ENCODE measurements at places on chromosomes 6 and 20. TPM values are rescaled to one million over a fixed set of nuclear protein-coding genes. Genes with fewer than 3 reads are reported as not detected.

- peak overlapping the region; percentile 95 for H3K27ac ChIP-seq
- no peak for DNase-seq
- H3K4me1 ChIP-seq, result peaks cover 42% of the 10 kb centered on the region
- peak overlapping the region; percentile 72 for H3K4me3 ChIP-seq
- no peaks in the 10 kb centered on the region for H3K27me3 ChIP-seq
- H3K36me3 ChIP-seq, result no peaks in the 10 kb centered on the region
Measured at GRCh38 chr6:29964887-29965562, 22.7 kb downstream of the HLA-A start.

GRCh38 chr6:83055366-83055964 is 10.2 kb downstream of the UBE3D start:
- DNase-seq, result no peak
- H3K36me3 ChIP-seq, result peaks cover 14% of the 10 kb centered on the region
- H3K27ac ChIP-seq, result no peak overlapping the region
- no peaks in the 10 kb centered on the region for H3K27me3 ChIP-seq
- no peak overlapping the region for H3K4me3 ChIP-seq
- H3K4me1 ChIP-seq, result peaks cover 12% of the 10 kb centered on the region

DNA sequence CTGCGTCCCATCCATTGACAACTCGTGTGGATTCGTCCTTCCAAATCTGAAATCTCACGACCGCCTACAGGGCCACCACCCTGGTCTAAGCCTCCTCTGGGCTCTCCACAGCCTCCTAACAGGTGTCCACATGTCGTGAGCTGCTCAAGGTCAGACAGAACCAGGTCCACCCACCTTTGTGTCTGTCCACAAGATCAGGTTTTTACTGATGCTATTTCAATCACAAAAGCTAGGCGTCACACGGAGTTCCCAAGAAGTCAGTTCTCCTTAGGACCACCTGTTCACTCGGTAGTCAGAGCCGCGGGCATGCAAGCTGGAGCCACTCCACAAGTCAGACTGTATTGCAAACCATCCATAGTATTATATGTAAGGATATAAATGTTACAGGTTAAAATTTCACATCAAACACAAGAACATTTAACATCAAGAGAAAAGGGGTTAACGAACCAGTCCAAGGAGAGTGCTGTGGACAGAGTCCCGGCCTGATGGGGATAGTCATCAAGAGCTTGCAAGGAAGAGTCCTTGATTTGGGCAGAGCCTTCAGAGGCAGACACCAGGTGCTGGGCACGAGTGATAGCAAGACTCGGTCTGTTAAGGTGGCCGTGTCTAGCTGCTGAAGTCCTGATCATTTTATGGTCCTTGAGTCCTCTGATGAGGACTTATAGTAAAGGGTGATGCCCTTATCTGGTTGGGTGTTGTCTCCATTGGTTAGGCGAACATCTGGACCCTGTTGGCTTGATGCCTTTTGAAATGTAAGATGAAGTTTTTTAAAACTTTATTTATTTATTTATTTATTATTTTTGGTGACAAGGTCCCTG is 731 bp upstream of the DNPH1 start:
- H3K36me3 ChIP-seq, result no peaks in the 10 kb centered on the region
- peaks cover 15% of the 10 kb centered on the region for H3K27me3 ChIP-seq
- H3K4me1 ChIP-seq, result peaks cover 12% of the 10 kb centered on the region
- peak; percentile 39 for DNase-seq

DNA sequence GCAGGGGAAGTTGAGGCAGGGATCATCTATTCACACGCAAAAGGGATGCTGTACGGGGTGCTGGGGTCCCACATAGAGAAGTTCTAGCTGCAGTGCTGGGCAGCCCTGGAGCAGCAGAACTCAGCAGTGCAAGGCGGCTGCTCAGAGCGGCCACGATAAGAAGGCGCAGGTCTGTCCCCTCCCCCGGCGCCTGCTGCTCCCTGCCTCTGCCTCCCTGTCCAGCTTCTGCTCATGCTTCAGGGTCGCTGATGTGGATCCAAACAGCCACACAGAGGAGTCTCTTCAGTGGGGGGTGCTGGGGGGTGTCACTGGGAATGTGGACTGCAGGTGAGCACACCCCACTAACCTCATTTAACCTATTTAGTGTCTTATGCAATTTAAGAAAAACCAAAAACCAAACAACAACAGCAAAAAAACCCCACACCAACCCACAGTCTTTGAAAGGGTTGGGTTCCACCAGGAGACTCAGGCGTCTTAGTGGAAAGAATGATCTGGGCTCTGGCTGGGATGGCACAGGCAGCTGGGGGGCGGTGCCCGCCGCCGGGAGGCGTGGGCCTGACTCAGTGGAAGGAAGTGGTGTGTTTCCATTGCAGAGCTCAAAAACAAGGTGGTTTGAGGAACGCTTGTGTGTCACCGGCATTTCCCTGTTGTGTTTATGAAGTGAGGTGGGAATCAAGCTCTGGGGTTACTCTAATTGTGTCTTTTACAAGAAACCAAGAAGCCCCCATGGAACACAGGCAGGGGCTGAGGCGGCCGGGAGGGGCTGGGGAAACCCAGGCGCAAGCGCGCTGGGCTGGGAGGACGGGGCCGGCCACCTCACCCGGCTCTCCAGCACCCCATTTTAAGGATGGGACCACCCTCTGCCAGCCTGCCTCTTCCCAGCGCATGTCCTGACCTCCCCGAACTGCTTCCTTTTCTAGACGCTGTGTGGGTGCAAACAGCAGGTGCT is 55.1 kb downstream of the IRF4 start:
- H3K4me3 ChIP-seq, result no peak overlapping the region
- H3K27ac ChIP-seq, result no peak overlapping the region

- DNase-seq, result no peak
- no peak overlapping the region for H3K27ac ChIP-seq
- no peaks in the 10 kb centered on the region for H3K27me3 ChIP-seq
- no peaks in the 10 kb centered on the region for H3K4me1 ChIP-seq
- H3K4me3 ChIP-seq, result no peak overlapping the region
- H3K36me3 ChIP-seq, result no peaks in the 10 kb centered on the region
Measured at GRCh38 chr20:14223806-14224205, 113.6 kb downstream of the FLRT3 start.

GRCh38 chr6:151351146-151351700 is 40.1 kb downstream of the ZBTB2 start:
- H3K4me3 ChIP-seq, result no peak overlapping the region
- peaks cover 29% of the 10 kb centered on the region for H3K36me3 ChIP-seq
- no peak overlapping the region for H3K27ac ChIP-seq

- H3K27me3 ChIP-seq, result peaks cover 19% of the 10 kb centered on the region
- H3K36me3 ChIP-seq, result no peaks in the 10 kb centered on the region
- no peak overlapping the region for H3K27ac ChIP-seq
- no peak overlapping the region for H3K4me3 ChIP-seq
- no peaks in the 10 kb centered on the region for H3K4me1 ChIP-seq
- no peak for DNase-seq
Measured at GRCh38 chr6:38805127-38805655, 90.1 kb downstream of the DNAH8 start.

DNA sequence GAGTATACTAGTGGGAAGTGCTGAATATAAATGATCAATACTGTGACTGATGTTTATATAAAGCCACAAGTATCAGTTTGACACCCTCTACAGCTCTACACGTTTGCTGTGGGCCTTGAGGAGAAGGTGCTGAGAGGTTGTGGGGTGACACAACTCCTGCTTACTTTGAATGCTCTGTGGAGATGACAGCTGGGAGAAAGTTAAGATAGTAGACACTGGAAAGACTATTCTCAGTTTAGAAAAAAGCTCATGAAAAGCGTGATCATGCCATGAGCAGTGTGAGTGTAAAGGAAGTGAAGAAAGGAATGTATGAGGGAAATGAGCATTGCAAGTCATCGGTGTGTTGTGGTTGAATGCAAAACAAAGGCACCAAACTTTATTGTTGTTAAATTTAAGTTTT is 215.8 kb downstream of the UTRN start:
- DNase-seq, result no peak
- H3K4me1 ChIP-seq, result peaks cover 3% of the 10 kb centered on the region

GRCh38 chr6:113842165-113842564 is 15.0 kb upstream of the MARCKS start:
- H3K4me1 ChIP-seq, result peaks cover 6% of the 10 kb centered on the region
- DNase-seq, result no peak
- no peaks in the 10 kb centered on the region for H3K27me3 ChIP-seq
- H3K36me3 ChIP-seq, result no peaks in the 10 kb centered on the region

- peaks cover 15% of the 10 kb centered on the region for H3K4me1 ChIP-seq
- H3K4me3 ChIP-seq, result no peak overlapping the region
- no peak overlapping the region for H3K27ac ChIP-seq
- no peaks in the 10 kb centered on the region for H3K27me3 ChIP-seq
Measured at GRCh38 chr20:32501709-32502108, 83.4 kb downstream of the NOL4L start.

DNA sequence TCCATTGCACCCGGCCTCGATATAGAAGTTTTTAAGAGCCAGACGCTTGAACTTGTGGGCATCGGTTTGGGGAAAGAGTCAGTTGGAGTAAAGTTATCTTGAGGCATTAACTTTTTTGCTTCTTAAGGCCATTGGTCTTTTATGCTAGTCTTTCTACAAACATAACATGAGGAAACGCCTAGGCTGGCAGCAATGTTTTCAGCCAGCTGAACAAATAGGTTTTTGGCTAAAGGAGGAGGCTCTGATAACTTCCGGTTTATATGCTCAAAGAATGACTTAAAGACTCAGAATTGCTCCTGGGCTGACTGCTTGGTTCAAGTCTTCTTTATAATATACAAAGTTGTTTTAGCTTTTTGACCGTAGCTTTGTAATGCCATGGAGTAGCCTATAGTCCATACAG is 46.2 kb downstream of the HLA-C start:
- no peak overlapping the region for H3K27ac ChIP-seq
- H3K4me1 ChIP-seq, result no peaks in the 10 kb centered on the region
- no peaks in the 10 kb centered on the region for H3K36me3 ChIP-seq
- H3K27me3 ChIP-seq, result peaks cover 29% of the 10 kb centered on the region

DNA sequence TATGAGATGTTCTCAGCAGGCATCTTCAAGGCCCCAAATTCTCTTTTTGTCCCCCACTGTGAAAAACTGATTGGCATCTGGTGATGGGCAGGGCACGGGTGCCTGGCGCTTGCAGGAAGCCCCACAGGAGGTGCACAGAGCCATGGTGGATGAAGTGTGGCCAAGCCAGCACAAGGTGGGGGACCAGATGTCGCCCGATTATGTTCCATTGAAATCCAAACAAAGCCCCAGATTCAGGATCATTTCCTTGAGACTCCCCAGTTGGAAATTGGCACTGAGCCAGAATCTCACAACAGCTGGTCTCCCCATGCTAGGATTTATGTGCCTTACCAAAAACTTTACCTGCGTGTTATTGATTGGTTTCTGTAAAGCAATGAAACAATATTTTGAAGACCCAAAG is 186.1 kb downstream of the ADAT2 start:
- no peak overlapping the region for H3K27ac ChIP-seq
- H3K4me1 ChIP-seq, result peaks cover 4% of the 10 kb centered on the region
- H3K36me3 ChIP-seq, result peaks cover 4% of the 10 kb centered on the region
- DNase-seq, result no peak
- no peaks in the 10 kb centered on the region for H3K27me3 ChIP-seq

DNA sequence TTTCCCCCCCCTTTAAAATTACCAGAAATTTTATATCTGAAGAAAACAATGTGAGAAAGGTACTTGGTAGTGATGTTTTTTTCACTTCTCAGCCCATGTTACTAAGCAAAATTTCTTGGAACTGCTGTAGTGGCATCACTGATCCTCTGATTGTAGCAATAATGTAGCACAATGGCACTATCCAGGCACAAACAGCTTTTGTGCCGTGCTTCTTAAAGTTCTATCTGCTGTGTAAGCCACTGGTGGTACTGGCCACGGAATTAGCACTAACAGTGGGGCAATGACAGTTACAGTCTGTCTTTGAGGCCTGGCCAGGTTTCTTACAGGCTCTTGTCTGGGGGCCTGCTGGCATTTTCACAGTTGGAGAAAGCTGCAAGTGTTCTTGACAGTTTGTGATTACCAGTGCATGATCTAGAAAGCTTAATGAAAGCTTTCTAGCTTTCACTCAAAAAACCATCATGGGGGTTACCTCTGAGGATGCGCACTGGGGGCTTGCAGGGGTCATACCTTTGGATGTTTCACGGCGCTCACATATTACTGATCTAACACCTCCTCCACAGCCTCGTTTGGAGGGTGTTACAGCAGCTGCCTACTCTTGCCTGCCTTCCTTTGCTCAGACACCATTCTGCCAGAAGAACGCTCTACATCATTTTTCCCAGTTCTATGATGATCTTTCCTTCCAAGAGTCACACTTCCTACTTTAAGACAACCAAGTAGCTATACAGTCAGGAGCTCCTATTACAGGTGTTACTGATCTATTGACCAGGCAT is 58.4 kb upstream of the ARMH2 start:
- no peak overlapping the region for H3K27ac ChIP-seq
- H3K4me1 ChIP-seq, result peaks cover 10% of the 10 kb centered on the region
- no peaks in the 10 kb centered on the region for H3K27me3 ChIP-seq
- DNase-seq, result no peak
- no peak overlapping the region for H3K4me3 ChIP-seq

GRCh38 chr6:47741807-47742206 is 40.0 kb upstream of the OPN5 start:
- no peaks in the 10 kb centered on the region for H3K27me3 ChIP-seq
- peaks cover 8% of the 10 kb centered on the region for H3K4me1 ChIP-seq
- peaks cover 2% of the 10 kb centered on the region for H3K36me3 ChIP-seq
- H3K4me3 ChIP-seq, result no peak overlapping the region
- DNase-seq, result no peak

Gene SH3BGRL2
- 2.7 TPM for total RNA-seq

Gene SERPINB6
- total RNA-seq, result 98.0 TPM

Gene SOX18
- 2.1 TPM for total RNA-seq

Gene GID8
- total RNA-seq, result 29.7 TPM

Gene GABRR1
- not detected for total RNA-seq

Gene TCF15
- total RNA-seq, result 0.28 TPM
